ENCODE measurements at places on chromosomes 13 and 19. TPM values are rescaled to one million over a fixed set of nuclear protein-coding genes. Genes with fewer than 3 reads are reported as not detected.

The POGLUT2 gene
- total RNA-seq = 11.5 TPM

The CD33 gene
- 0.16 TPM for total RNA-seq

The ZNF749 gene
- total RNA-seq = 37.1 TPM

The SIGLEC7 gene
- 0.16 TPM for total RNA-seq

The TEX101 gene
- not detected for total RNA-seq

The ZNF99 gene
- total RNA-seq = 0.16 TPM

The ERICH6B gene
- not detected for total RNA-seq

The CEACAM3 gene
- total RNA-seq = not detected

The MAB21L1 gene
- 0.94 TPM for total RNA-seq

The EXOC3L2 gene
- not detected for total RNA-seq

The SYNGR4 gene
- not detected for total RNA-seq

The ERCC5 gene
- 70.0 TPM for total RNA-seq

The ZBTB32 gene
- not detected for total RNA-seq

The DHDH gene
- not detected for total RNA-seq

GRCh38 chr13:51003642-51004041, 94.1 kb downstream of the RNASEH2B start:
- no peak for DNase-seq

DNA sequence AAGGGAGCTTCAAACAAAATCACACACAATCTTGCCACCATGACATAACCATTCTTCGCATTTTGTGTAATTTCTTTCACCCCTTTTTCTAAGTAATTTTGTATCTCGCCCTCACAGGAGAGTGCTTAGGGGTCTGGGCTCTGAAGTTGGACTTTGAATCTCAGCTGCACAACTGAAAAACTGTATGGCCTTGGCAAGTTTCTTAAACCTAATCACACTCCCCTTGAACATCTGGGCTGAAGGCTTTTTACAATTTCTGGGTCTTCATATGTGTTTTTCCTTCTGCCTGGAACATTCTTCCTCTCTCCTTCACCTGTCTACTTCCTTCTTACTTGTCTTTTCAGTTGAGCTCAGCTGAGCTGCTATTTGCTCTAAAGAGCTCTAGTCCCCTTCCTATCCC, 24.3 kb upstream of the CPB2 start:
- no peak for DNase-seq

DNA sequence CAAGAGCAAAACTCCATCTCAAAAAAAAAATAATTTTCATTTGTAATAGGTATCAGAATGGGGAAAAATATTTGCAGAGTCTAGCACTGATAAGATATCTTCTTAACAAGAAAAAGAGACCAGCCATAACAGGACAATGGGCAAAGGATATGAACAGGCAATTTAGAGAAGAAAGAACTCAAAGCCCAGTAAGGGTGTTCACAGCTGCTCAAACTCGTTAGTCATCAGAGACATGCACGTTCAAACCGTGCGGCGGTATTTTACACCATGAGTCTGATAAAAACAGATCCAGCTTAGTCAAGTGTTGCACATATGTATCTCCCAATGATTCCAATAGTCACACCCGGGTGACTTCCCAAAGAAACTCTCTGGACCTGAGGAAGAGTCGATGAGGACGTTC, 13.7 kb upstream of the NCCRP1 start:
- no peak for DNase-seq

- DNase-seq = no peak
Observed at GRCh38 chr13:33859691-33860303, 41.8 kb downstream of the RFC3 start.

DNA sequence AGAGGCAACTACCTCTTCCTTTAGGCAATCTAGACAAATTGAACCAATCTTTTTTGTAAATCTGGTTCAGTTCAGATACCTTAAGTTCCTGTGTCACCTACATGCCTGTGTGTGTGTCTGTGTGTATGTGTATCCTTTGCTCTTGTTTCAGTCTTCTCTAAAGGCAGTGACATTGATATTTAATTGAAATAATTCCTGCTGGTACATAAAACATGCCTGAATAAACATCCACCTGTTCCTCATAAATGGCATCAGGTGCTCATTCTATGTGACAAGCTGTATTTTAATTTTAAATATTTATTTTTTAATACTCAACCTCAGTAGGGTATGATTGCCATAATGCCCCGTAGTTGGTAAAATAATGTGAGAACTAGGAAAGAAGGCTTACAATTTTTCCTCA, 1606.4 kb upstream of the PRR20A start:
- no peak for DNase-seq

- DNase-seq = no peak
Observed at GRCh38 chr13:30418717-30419459, 3.4 kb upstream of the UBE2L5 start.

DNA sequence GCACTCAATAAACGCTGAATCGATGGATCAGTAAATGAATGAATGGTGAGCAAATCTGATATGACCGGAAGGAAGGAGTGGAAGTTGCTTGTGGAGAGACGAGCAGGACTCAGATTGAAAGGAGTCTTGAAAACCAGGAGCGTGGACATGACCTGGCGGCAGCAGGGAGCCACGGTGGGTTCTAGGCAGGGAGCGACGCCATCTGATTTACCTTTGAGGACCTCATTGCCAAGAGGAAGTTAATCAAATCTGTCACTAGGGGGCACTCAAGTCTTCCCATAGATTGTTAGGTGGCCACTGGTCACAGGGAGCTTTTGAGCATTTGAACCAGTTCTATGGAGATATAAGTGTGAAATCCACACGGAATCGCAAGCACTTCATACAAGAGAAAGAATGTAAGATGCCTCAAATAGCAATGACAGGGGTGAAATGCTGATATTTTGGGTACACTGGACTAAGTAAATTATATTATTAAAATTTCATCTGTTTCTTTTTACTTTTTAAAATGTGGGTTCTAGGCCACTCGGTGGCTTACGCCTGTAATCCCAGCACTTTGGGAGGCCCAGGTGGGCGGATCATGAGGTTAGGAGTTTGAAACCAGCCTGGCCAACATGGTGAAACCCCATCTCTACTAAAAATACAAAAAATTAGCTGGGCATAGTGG, 9.2 kb upstream of the FBN3 start:
- DNase-seq = peak; percentile 10

DNA sequence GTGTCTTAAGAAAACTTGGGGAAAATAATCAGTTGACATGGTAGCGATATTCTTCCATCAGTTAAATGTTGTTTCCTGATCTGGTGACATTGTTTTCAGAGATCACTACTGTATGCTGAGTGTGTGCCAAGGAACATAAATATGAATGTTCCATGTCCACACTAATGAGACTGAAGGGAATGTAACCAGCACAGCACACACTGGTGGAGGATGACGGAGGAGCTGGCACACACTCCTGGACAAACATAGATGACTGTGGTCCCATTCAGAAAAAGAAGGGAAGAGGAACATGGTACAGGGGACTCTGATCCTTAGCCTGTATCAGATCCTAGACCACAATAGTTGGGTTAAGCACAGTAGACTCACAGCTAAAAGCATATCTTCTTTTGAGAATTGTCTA, 574.8 kb downstream of the MYO16 start:
- no peak for DNase-seq

DNA sequence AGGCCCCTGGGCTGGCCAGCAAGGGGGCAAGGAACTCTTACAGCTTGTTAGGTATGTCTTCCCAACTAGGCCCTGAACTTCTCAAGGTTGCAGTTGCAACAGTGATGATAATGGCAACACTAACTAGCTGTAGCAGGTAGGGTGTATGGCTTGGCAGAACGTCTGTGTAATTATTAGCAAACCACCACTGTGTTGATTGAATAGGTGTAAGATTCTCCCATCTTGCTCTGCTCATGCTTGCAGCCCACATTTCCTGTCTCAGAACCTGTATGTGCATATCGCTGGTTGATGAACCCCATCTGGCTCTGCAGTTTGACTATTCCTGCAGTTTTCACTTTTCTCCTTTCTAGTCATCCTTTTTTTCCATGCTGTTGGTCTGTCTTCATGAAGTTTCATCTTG, 178.8 kb downstream of the KATNAL1 start:
- no peak for DNase-seq

GRCh38 chr13:104327211-104327610, 1261.0 kb upstream of the SLC10A2 start:
- DNase-seq = no peak

GRCh38 chr13:106696719-106697118, 128.8 kb upstream of the ARGLU1 start:
- DNase-seq = no peak

DNA sequence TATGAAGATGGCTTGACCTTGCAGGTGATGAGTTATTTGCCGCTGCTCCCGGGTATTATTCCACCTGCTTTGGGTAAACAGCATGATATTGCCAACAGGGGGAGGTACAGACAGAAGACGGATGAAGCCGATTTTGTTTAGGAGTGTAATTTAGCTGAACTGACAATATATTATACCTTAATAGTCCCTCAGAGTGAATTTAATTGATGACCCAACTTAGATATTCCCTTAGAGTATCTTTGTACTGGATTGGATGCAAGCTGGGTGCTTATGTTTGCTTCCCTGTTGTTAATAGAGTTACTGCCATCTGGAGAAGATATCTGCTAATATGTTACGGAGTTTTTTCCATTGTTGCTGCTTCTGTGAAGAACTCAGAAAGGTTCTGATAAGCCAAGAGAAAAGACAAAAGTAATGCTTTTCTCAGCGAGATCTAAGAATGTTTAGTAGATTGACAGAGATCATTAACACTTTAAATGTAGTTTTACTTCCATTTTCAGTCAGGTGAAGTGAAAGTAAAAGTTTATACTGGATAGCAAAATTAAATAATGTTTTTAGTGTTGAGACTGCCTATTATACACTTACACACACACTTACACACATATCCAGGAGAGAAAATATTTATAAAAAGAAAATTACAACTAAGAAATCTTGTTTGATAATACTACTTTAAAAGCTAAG, 2220.8 kb upstream of the PCDH20 start:
- DNase-seq = no peak

DNA sequence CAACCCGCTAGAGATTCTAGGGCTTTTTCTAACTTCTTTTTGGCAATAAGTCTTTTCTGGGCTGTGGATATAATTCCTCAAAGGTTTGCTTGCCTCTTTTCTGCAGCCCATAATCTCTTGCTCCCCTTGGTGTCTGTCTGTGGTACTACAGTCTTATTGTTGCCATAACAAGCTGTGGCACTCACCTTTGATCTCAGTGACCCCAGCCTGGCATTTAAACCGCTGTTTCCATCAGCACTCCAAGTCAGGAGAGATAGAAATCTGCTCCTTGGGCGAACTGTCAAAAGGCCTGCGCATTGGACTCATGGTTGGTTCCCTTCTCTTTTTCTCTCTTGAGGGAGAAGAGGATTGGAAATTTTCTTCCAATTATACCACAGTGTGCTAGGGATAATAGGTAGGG, 14.5 kb upstream of the MPHOSPH8 start:
- no peak for DNase-seq

DNA sequence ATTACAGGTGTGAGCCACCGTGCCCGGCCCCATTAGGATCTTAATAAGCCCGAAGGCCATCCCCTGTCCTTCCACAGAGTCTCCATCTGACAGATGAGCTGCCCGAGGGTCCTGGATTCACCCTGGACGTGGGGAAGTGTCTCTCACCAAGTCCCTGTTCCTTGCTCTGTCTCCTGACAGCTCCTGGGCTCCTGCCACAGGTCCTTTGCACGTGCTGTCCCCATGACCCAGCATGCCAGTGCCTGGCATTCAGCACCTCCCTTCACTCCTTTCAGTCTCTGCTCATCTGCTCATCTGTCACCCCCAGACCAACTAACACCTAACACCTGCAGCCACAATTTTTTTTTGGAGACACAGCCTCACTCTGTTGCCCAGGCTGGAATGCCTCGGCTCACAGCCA, 14.5 kb downstream of the CERS1 start:
- no peak for DNase-seq

- no peak for DNase-seq
Observed at GRCh38 chr19:46515879-46516350, 20.2 kb upstream of the PNMA8B start.

- DNase-seq = no peak
Observed at GRCh38 chr13:77323858-77324257, 3.0 kb downstream of the MYCBP2 start.

GRCh38 chr13:33158816-33159215, 126.7 kb downstream of the STARD13 start:
- DNase-seq = peak; percentile 32

- DNase-seq = no peak
Observed at GRCh38 chr19:12996406-12997094, 1.3 kb downstream of the NFIX start.

- no peak for DNase-seq
Observed at GRCh38 chr19:12730064-12730463, 4.4 kb downstream of the TRIR start.

GRCh38 chr13:102688306-102688973, 6.4 kb downstream of the METTL21C start:
- no peak for DNase-seq

- peak; percentile 25 for DNase-seq
Observed at GRCh38 chr19:50311723-50312635, 17.2 kb downstream of the KCNC3 start.
